ENCODE measurements at places on chromosomes 7 and 10.
A peak's percentile ranks its signal among the peaks of the same experiment; 100 is the strongest.

DNA sequence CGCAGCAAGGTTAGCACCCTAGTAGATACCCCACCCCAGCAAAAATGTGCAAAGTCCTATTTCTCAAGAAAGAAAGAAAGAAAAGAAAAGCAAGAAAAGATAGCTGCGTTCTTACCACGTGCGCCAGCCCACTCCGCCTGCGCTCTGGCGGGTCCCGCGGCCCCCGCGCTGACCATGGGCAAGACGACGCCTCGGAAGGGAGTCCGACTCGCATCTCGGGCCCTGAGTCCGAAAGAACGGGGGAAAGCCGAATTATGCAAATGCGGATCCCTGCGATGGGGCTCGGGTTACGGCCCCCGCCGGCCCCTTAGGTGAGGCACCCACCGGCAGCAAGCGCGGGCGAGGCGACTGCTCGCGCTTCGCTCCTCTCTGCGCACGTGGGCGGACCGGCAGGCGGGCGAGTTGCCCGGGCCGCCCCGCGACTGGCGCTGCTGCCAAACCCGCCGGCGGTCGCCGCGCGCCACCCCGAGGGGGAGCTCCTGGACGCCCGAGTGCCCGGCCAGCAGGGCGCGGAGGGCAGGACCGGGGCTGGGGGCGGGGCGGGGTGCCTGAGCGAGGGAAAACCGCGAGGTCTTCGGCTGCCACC, 2.4 kb upstream of the EGR2 start:
- peak; percentile 43 for DNase-seq

DNA sequence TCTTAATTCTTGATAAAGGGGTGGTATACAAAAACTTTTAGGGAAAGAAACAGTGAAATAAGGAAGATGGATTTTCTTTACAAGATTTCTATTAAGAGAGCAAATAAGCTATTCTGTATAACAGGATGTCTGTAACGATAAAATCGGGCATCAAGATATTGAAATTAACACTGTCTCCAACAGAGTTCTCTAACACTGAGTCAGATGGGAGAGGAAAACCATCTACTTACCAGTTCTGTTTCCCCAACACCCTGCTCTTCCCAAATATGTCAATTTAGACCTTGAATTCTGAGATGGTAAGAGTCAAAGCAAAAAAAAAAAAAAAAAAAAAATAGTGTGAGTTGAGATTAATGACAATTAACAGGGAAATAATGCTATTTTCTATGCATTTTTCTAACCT, 23.0 kb downstream of the SMURF1 start:
- no peak for DNase-seq

DNA sequence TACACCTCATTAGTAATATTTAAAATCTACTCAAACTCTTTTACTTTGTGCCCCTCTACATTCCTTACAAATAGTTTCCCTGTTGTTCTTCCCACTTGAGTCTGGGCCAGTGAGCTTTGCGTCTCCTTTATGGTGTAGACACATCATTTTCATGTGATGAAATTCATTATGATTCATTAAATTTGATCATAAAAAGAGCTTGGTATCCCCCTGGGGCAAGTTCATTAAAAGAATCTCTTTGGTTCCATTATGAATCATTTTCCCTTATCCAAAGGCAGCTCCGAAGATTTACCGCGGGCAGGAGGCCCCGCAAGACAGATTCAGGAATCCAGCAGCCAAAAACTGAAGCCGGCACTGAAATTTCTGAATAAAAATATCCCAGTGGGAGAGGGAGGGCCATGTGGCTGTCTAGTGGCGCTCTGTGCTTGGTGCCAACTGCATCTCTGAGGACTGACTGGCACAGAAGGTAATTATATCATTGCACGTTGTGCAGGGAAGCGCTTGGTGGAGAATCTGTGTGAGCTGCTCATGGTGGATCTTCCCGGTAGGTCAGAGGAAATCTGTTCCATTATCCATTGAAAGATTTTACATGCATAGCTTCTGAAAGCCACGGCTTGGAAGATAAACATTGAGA, 151.4 kb upstream of the PITRM1 start:
- no peak for DNase-seq

- DNase-seq: no peak
These were observed 8.8 kb upstream of the OR6V1 start for GRCh38 chr7:143043391-143043790.

DNA sequence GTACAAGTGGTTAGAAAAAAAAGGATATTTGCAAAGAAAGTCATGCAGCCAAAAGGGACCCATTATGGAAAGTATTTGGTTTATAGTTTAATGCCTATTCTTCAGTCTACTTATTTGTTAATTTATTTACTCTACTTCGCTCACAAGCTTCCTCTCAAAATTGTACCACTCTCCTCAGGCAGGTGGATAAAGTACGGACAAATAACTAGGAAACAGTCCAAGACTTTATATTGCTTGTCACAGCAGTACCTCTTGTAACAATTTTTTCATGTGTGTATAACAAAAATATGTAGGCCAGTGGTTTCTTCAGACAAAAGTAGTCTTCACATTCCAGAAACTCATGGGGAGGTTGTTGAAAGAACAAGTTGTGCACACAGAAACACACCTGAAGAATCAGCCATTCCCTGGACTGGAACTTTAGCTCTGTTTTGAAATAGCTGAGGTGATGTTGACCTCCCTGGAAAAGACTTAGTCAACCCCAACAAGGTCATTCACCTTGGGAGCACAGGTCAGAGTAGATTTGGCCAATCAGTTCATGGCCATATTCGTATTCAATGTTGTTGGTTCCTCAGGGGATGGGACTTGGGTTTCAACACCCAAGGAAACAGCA, 73.4 kb downstream of the TES start:
- no peak for DNase-seq

DNA sequence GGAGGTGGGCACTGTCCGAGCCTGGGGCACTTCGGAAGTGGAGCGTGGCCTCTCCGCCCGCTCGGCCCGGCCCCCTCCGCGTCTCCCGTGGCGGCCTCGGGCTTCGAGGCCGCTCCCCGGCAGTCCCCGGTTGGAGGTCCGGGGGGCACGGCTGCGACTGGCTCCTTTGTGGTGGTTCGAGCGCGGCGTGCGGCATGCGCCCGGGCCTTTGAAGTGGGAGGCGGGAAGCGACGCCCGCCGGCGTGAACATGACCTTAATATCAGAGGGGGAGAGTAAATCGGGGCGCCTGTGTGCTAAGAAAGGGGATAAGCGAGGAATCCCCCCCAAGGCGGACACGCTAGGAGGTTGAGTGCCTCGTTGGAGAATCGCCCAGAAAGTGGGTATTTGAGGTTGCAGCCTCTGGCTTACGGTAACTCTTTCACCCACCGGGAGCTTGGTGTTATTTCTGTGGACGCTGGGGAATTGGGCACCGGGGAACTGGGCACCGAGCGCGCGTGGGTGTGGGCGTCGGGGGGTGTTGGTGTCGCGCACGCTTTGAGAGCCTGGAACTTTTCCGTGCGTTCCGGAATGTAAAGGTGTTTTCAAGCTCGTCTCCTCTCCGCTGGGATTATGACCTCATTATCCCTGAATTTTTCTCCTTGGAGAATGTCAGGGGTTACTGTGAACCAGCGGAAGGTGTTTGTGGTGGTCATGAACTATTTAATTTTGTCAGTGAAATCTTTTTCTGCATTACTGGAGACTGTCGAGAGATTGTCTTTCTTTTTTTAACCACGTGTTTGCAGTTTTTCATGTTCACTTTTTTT, 660 bp downstream of the SUV39H2 start:
- peak; percentile 69 for DNase-seq

DNA sequence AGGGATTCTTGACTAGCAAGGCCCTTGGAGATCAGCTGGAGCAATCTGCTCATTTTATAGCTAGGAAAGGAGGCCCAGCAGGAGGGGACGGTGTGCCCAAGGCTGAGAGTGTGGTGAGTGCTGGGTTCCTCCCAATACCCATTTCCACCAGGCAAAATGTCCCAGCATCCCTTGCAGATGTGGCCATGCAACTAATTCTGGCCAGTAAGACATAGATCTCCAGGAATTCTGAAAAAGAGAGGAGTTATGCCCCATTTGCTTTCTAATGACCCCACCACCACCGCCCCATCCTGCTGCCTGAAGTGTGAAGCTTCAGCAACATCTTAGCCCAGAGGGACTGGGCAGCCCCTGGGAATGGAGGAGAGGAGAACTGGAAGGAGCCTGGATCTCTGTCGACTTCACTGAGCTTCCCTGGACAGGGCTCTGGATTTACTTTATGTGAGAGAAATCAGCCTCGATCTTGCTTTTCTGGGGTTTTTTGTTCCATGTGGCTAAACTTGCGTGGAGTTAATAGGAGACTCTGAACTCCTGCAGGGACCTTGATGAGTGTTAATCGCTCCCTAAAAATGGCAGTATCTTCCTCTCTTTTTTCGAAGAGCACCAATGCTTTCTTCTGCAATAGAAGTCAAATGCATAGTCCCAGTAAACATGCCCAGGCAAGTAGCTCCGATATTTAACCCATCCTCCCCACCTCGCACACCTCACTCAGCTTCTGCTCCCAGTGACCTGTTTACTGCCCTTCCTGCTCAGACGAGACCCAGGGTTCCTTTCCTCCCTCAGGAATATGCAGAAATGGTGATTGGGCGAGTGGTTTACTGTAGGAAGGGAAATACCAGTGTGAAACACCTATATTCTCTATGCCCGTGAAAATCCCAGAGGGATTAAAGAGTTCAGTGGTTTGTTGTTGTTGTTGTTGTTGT, 127.5 kb upstream of the GPR26 start:
- DNase-seq: no peak

GRCh38 chr7:92498557-92498956, 20.8 kb upstream of the ERVW-1 start:
- DNase-seq: no peak

DNA sequence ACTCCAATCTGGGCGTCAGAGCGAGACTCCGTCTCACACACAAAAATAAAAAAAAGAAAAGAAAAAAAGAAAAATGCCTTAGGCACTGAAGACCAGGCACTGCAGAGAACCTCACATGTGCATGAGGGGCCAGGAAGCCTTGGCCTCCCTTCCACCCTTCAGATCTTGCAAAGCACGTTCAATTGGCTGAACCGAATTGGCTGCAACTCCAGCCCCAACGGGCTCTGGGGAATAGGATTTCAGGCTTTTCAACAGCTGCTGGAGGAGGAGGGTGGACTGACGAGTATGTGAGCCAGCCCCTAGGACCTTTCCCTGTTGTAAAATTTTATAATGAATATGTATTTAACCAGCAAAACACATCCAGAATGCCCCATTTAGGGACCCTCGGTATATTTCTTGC, 16.7 kb downstream of the TMEM120A start:
- DNase-seq: no peak

GRCh38 chr10:18238870-18239485, 98.8 kb downstream of the CACNB2 start:
- peak; percentile 74 for DNase-seq

DNA sequence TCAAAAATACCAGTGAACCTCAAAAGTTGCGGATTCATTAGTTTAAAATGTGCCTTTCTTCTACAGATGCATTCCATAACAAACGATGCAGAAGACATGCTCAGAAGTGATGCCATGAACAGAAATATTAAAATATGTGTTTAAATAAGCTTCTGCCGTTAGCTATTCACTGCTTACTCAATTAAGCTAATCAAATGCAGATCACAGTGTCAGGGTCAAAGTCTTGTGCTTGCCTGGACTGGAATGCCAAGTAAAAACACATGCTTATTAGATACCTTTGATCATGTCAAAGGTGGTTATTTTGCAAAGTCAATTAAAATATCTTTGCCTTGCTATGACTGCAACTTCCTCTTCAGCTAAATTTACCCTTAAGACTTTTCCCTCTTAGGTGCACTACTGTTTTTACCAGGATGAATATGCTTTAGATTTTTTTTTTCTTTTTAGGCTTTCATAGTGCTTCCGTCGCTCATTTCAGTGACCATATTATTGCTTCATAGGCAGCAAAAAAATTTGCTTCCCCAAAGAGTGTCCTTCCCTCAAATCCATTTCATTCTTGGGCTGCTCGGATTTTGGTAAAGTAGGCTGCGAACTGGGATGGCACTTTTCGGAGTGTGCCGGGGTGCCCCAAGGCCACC, 905 bp downstream of the ASB13 start:
- peak; percentile 61 for DNase-seq

DNA sequence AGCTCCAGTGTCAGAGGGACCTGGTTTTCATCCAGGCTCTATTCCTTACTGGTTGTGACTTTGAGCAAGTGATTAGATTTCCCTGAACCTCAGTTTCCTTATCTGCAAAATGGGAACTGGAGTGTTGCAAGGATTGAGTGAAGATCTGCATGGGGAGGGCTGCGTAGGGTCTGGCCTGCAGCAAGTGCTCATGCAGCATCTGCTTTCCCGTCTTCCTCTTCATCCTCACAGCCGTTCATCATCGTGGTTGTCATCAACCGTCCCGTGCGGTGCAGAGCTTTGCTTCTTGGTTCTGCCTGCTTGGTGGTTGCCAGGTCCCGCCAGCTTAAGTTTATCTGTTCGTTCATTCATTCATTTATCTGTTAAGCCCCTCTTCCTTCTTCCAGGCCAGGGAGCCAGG, 135.0 kb downstream of the GRK5 start:
- DNase-seq: no peak

- no peak for DNase-seq
These were observed 110.4 kb downstream of the CUX1 start for GRCh38 chr7:101927802-101928201.

DNA sequence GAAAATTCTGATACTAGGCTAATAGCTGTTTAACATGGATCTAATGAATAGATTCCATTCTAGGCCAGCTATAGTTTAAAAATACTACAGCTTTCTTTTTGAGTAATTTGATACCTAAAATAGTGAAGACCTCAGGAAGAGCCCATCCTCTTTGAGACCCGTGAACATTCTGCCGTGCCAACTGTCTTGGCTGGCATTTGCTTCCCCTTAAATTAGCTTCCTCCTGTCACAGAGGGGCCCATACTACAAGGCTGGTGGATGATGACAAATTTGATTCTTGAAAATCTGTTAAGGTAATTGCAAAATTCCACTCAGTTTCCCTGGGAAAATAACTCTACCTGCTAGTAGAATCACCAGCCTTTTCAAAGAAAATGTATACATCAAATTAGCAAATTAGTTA, 385.0 kb downstream of the DPP6 start:
- DNase-seq: no peak

DNA sequence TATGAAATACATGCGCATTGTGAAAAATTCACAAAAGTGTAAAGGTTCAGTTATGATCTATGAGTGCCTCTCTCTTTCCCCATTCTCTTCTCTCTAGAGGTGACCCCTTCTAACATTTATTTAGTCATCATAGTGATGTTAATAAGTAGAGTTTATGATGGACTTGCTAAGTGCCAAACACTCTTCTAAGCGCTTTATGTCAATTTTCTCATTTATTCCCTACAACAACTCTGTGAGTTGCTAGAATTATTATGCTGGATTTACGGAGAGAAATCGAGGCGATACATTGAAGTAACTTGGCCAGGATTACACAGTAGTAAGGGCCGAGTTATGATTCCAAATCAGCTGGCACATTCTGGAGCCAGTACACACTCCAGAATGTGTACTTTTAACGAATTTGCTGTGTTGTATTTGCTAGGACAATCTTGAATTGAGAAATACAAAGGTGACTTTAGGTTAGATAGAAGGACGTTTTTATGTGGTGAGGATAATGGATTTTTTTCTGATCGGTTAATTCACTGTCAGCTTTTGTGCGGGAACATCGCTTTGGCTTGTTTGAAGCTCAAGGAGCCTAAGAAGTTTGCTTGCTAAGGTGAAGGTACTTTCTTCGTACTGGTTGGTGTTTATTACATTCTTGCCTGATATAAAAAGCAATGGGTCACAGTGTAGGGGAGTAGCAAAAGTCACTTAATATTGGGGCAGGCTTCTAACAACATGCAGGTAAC, 1.4 kb downstream of the ATRNL1 start:
- no peak for DNase-seq

All from Karpas-422 (cell line).